ENCODE measurements at places on chromosomes 1 and 21.

DNA sequence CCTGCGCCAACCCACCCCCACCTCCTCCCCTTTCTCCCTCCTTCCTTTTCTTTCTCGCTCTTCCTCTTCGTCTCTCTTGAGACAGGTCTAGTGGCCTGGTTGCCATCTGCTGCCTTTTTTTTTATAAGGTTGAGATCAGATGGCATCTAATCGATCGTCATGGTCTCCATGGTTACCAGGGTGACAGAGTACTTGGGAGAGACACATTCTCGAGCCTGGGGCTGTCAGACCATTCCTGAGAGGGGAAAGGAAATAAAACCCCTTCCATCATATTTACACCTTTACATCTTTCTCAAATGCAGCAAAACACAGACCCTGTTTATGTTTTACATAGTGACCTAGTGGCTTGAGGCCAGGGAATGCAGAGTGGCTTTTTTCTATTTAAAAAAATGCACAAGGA, 53.5 kb upstream of the SLC22A15 start:
- no peaks in the 10 kb centered on the region for H3K36me3 ChIP-seq
- H3K27ac ChIP-seq: no peak overlapping the region
- no peaks in the 10 kb centered on the region for H3K4me1 ChIP-seq
- DNase-seq: no peak
- no peak overlapping the region for H3K4me3 ChIP-seq
- no peaks in the 10 kb centered on the region for H3K27me3 ChIP-seq

GRCh38 chr1:95547005-95547404, 313.0 kb downstream of the RWDD3 start:
- no peaks in the 10 kb centered on the region for H3K36me3 ChIP-seq
- no peak overlapping the region for H3K27ac ChIP-seq
- H3K4me3 ChIP-seq: no peak overlapping the region
- DNase-seq: no peak
- H3K4me1 ChIP-seq: no peaks in the 10 kb centered on the region

- no peaks in the 10 kb centered on the region for H3K27me3 ChIP-seq
- H3K36me3 ChIP-seq: no peaks in the 10 kb centered on the region
- H3K4me1 ChIP-seq: peaks cover 38% of the 10 kb centered on the region
Measured at GRCh38 chr1:24963943-24964693, 34.0 kb upstream of the RUNX3 start.

- DNase-seq: no peak
- no peaks in the 10 kb centered on the region for H3K36me3 ChIP-seq
- no peaks in the 10 kb centered on the region for H3K27me3 ChIP-seq
- no peak overlapping the region for H3K4me3 ChIP-seq
- H3K4me1 ChIP-seq: no peaks in the 10 kb centered on the region
- H3K27ac ChIP-seq: no peak overlapping the region
Measured at GRCh38 chr1:210437781-210438180, 109.1 kb downstream of the HHAT start.

GRCh38 chr21:15064576-15065391, at the start of gene NRIP1:
Gene NRIP1 (minus strand): TSS chr21:15065000. CDS start chr21:14968192, 96,808 bp downstream.
- no peak for DNase-seq
- H3K27ac ChIP-seq: peak within 1 kb of the TSS; percentile 63
- H3K4me3 ChIP-seq: peak within 1 kb of the TSS; percentile 91

DNA sequence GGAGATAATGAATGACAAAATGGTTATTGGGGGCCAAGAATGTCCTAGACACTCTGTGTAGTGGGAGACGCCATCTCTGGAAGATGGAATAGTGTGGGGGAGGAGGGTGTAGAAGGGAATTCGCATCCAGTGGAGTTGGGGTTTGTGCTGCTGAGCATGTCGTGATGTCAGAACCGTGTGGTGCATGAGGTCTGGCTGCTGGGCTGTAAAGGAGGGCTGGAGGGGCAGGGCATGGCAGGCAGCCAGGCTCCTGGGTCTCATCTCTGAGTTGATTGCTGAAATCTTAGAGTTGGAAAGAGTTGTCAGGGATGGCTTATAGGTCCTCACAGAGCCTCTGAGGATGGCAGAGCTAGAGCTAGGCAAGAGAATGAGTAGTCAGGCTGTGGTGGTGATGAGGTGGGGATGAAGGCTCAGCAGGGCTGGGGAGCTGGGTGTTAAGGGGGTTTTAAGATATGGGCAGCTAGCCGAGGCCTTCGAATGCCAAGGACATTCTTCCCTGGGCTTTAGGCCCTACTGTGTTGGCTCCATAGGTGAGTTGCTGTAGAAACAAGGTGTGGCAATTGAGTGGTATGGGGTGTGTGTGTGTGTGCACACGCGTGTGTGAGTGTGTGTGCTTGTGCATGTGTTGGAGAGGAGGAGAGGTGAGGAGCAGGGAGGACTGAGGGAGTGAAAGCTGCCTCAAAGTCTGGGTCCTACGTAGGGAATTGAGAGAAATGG, 1.9 kb downstream of the PPFIA4 start:
- peaks cover 1% of the 10 kb centered on the region for H3K36me3 ChIP-seq
- H3K4me3 ChIP-seq: 0 out of 2 replicates have a peak overlapping the region, but pooled peaks have one; percentile 93
- no peaks in the 10 kb centered on the region for H3K27me3 ChIP-seq
- no peaks in the 10 kb centered on the region for H3K4me1 ChIP-seq

DNA sequence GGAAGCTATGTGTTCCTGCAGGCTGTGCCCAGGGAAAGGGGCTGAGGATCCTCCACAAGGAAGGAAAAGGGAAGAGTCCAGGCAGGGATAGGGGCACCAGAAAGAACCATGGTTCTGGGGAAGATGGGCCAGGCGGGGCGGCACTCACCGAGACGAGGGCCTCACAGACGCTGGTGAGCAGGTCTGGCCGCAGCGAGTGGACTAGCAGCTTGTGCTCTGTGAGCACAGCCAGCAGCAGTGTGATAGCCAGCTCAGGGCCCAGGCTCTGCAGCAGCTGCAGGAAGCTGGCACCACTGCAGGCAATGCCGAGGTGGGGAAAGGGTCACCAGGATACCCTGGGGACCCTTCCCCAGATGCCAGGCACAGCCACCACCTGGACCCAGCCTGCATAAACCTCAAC, 5.8 kb downstream of the DENND4B start:
- no peaks in the 10 kb centered on the region for H3K27me3 ChIP-seq
- peaks cover 17% of the 10 kb centered on the region for H3K36me3 ChIP-seq
- H3K4me1 ChIP-seq: peaks cover 10% of the 10 kb centered on the region
- no peak overlapping the region for H3K4me3 ChIP-seq
- no peak overlapping the region for H3K27ac ChIP-seq

GRCh38 chr1:24155011-24155782, 12.3 kb upstream of the IL22RA1 start:
- no peak overlapping the region for H3K4me3 ChIP-seq
- peak; percentile 25 for DNase-seq
- no peaks in the 10 kb centered on the region for H3K27me3 ChIP-seq
- H3K4me1 ChIP-seq: peaks cover 11% of the 10 kb centered on the region
- H3K27ac ChIP-seq: no peak overlapping the region

GRCh38 chr1:15671430-15671829, 12.7 kb upstream of the PLEKHM2 start:
- no peaks in the 10 kb centered on the region for H3K36me3 ChIP-seq
- no peaks in the 10 kb centered on the region for H3K27me3 ChIP-seq
- no peak overlapping the region for H3K4me3 ChIP-seq
- H3K4me1 ChIP-seq: no peaks in the 10 kb centered on the region
- DNase-seq: no peak
- no peak overlapping the region for H3K27ac ChIP-seq

DNA sequence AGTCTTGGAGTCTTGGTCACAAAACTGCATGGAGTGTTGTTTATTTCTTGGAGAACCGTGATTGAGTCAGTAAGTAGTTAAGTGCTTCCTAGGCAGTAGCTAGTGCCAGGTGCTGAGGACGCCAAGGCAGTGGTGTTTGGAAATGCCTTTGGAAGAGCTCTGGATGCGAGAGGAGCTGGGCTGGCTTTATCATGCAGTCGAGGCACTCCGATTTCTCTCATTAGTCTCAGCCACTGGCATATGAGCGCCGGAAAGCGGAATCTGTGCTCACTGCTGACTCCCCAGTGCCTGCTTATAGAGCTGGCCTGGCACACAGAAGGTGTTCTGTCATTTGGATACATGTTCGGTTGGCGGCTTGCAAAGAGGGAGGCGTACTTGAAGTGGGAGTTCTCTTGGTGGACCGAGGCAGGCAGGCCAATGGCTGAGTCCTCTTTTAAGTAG, 3.6 kb downstream of the TENT5C start:
- peaks cover 11% of the 10 kb centered on the region for H3K4me1 ChIP-seq
- peaks cover 4% of the 10 kb centered on the region for H3K27me3 ChIP-seq
- no peak overlapping the region for H3K27ac ChIP-seq
- H3K4me3 ChIP-seq: no peak overlapping the region
- H3K36me3 ChIP-seq: no peaks in the 10 kb centered on the region
